ENCODE measurements at places on chromosomes 1 and 21. TPM values are rescaled to one million over a fixed set of nuclear protein-coding genes. Genes with fewer than 3 reads are reported as not detected.

- DNase-seq: no peak
These were observed 78.0 kb downstream of the CCDC30 start for GRCh38 chr1:42541104-42541503.

DNA sequence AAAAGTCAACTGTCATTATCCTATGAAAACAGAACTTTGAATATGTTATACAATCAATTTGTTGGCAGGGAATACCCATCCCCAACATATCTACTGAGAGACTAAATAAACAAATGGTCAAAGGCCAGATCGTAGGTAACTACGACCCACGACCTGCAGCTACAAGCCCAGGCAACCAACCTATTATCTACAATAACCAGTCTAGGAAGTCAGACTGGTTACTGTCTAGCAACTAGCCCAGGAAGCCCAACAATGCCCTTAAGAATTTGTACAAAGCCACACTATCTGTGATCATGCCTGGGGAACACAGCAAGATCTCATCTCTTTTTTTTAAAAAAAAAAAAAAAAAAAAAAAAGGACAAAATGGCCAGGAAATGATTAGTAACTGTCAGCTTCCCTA is 58.7 kb downstream of the SMYD3 start:
- no peak for DNase-seq

GRCh38 chr1:110242062-110242461 is 31.9 kb downstream of the KCNC4 start:
- no peak for DNase-seq

Gene TNNI3K
- not detected for polyA plus RNA-seq

Gene TSACC
- polyA plus RNA-seq: not detected

DNA sequence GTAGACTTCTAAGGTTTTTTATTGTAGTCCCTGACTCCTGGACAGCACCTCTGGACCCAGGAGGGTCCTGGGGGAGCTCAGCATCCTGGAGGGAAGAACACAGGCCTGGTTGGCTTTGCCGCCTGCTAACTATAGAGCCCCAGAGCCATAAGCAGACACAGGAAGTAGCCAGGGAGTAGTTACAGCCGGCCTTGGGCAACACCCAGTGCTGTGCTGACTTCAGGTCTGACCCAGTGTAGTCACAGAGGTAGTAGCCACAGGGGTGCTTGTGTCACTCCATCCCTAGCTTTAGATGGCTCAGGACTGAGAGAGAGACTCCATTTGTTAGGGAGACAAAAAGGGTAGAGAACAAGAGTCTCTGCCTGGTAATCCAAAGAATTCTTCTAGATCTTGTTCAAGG is 21.9 kb downstream of the MCOLN2 start:
- no peak for DNase-seq

DNA sequence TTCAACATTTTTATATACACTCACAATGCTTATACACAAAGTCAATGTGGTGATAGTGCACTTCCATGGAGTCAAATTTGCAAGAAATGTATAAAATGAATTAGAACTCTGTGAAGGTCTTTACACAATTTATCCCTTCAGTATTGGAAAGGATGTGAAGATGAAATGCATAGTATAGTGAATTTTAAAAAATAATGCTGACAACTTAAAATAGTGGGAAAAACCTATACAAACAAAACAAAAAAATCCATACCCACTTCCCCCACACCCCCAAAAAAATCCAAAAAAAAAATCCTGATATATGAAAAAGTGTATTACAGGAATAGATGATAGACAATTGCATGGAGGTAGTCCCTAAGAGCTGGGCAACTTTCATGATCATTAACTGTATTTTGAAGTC is 165.3 kb downstream of the HLX start:
- no peak for DNase-seq

Gene MORN1
- 0.50 TPM for polyA plus RNA-seq

Gene COL11A1
- polyA plus RNA-seq: not detected

DNA sequence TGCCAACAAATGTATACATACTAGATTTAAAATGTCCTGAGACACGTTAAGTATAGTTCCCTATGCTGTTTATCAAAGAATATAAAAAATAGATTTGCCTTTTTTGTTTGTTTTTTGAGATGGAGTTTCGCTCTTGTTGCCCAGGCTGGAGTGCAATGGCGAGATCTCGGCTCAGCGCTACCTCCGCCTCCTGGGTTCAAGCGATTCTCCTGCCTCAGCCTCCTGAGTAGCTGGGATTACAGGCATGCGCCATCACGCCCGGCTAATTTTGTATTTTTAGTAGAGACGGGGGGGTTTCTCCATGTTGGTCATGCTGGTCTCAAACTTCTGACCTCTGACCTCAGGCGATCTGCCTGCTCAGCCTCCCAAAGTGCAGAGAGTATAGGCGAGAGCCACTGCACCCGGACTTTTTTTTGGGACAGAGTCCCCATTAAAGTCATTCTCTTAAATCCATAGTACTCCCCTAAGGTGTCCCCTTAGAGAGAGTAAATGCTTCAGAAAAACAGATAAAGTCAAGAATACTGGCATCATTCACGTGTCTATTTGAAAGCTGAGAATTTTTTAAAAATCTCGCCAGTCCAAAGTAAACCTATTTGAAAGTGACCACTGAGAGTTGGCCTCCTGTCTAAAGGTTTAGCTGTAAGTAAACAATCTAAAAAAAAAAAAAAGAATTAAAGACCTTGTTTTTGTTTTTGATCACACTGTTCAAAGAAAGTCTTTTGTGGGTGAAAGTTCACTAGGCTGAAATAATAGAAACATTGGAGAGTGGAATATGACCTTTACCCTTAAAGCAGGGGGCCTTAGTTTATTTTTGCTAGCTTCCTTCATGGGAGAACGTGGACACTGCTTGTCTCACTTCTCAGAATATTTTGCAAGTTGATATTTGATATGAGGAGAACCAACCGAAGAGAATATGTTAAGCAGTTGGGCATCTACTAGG is 48.0 kb upstream of the SLC16A1 start:
- DNase-seq: no peak

Gene ZNF124
- polyA plus RNA-seq: 5.0 TPM

Gene CNTN2
- polyA plus RNA-seq: not detected

DNA sequence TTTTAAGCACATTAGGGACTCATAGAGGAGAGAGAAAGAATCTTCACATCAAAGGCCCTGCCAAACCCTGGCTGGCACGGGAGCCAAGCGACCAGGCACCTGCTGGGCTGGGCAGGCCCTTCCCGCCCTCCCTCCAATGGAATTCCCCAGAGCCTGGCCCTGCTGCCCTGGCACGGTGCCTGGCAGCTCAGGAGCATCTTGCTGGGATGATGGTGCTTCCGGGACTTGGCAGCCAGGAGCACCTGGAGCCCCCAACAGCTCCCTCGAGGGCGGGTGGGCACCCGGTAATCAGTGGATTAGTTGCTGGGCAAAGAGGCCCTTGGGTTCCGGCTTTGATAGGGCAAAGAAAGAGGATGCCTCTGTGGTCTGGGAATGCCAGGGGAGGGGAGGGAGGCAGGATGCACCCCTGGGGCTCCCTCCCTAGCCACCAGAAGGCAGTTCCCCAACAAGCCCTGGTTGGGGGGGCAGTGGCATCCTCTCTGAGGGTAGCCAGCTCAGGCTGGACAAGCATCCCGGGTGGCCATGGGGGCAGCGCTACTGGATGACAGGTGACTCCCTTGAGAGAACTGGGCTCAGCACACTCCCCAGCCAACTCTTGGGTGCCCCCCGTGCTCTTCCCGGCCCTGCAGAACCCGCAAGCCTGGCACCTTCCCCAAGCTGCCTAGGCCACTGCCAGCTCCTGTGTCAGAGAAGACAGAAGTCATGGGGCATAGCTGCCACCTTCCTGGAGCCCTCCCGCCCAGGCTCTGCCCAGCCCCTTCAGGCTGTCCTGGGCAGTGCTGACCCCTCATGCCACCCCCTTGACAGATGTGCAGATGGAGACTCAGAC is 26.4 kb downstream of the KRTAP10-1 start:
- DNase-seq: no peak

Gene NUP210L
- 0.15 TPM for polyA plus RNA-seq

Gene BTBD19
- 35.4 TPM for polyA plus RNA-seq

Gene GBP1
- polyA plus RNA-seq: 9.6 TPM

DNA sequence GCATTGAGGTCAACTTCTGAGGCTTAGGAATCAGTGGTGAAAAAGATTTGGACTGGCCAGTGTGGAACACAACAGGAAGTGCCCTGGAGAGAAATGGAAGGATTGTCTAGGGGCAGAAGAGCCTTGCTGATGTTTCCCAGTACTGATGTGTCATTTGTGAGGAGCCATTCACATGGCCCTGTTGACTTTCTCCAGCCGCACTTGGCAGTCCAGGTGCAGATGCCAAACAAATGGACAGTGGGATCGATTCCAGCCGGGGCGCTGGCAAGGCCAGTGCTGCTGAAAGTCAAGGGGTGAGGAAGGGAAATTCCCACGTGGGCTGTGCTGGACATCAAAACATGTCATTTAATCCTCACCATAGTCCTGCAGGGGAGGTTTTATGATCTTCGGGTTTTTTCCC is 4.9 kb upstream of the TRIM63 start:
- no peak for DNase-seq

GRCh38 chr1:220527279-220527907 is 543 bp upstream of the MARK1 start:
- DNase-seq: peak; percentile 44

Gene NBPF8
- polyA plus RNA-seq: 14.0 TPM

DNA sequence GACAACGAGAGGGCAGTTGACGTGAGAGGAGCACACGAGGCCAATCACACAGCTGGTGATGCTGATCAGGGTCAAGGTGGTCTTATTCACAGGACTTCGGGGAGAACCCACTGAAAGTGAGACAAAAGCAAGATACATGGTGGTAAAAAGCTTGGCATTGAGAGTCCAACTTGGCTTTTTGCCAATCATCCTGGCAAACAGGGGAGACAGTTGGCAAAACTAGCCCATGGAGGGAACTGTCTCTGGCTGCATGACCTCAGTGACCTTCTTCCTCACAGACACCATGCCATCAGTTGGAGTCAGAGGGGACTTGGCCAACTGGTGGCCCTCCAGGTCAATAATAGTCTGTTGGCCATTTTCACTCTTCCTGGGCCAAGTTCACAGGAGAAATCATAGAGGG is 139.9 kb downstream of the ASTN1 start:
- no peak for DNase-seq

DNA sequence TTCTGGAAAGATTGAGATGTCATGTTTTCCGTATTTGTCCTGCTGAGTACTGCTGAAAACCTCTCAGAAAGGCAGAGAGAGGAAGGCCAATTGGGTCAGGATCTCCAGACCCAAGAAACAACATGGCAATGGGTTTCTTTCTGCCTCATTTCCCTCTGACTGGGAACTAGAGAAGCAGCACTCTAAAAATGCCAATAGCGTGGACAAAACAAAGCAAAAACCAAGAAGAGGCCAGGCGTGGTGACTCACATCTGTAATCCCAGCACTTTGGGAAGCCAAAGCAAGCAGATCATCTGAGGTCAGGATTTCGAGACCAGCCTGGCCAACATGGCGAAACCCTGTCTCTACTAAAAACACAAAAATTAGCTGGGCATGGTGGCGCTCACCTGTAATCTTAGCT is 18.3 kb downstream of the TNFRSF9 start:
- no peak for DNase-seq

Gene KLF17
- polyA plus RNA-seq: 0.13 TPM

DNA sequence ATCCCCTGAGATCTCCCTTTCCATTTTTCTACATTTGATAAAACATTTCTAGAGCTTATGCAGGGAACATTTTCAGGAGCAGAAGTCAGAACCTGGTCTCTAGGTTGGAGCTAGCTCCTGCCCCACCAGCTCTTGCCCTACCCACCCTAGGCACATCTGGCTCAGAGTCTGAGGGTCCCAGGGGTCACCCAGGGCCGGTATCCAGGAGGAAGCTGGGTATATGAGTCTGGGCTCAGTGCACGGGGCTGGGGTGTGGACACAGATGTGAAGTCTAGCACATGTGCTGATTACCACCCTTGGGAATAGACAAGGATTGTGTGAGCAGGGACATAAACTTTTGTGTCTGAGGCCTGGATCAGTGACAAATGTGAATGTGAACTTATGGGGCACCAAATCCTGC is 95.4 kb downstream of the MATN1 start:
- peak; percentile 34 for DNase-seq

GRCh38 chr21:16330908-16331268 is 601.1 kb downstream of the USP25 start:
- no peak for DNase-seq

- DNase-seq: no peak
These were observed 54.5 kb downstream of the TBCE start for GRCh38 chr1:235421751-235422150.

DNA sequence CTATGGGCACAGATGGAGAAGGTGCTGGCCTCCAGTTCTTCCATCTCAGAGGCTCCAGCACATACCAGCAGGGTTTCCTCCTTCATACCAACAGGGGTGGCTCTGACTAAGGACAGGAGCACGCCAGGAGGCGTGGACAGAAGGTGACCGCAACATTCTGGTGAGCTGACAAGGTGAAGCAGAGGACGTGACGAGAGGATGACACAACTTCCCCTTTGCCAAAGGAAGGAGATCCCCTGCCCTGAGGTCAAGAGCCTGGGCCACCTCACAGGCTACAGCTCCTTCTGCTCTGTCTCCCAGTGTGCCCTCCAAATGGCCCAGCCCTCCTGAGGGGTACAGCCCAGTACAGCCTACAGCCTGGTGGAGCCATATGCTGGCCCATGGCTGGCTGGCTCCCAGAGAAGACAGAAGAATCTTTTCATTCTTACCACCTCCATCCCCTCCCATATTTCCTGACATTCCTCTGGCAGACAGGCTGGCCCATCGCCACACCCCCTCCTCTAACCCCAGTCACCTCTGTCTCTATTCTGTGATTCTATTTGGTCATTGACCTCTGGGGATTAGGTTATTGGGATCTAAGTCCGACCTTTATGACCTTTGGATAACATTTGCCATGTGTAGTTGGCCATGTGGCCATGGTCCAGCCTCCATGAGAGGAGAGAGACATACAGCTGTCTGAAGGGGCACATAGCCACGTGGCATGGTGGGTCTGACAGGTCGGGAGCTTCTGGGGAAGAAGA is 5.1 kb upstream of the LAMB3 start:
- no peak for DNase-seq

Gene FCMR
- 1.3 TPM for polyA plus RNA-seq

- DNase-seq: no peak
These were observed 61.9 kb downstream of the ACOT7 start for GRCh38 chr1:6331543-6332273.

DNA sequence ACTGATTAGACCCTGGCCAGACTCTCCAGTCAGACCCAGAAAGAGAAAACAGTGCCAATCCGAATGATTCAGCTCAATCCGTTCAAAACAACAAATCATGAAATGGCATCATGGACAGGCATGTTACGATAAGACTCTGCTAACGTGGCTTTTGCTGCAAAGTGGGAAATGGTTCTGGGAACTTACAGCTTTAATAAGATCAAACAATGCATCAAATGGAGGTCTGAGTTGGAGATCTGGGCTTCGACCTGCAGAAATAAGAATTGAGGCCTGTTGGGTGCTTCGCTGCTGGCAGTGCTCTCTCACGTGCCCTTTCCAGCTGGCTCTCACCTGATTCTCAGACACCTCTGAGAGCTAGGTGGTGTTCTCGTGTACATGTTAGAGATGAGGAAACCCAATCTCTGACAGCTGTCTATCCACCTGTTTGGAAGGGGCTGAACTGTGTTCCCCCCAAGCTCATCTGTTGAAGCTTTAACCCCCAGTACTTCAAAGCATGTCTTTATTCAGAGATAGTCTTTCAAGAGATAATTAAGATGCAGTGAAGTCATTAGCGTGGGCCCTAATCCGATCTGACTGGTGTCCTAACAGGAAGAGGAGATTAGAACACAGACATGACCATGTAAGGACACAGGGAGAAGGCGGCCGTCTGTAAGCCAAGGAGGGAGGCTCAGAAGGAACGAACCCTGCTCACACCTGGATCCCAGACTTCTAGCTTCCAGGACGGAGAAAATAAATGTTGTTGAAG is 45.5 kb upstream of the ETS2 start:
- no peak for DNase-seq

Gene C1QB
- 425 TPM for polyA plus RNA-seq

GRCh38 chr1:13813398-13814012 is 113.5 kb downstream of the PRDM2 start:
- no peak for DNase-seq

- no peak for DNase-seq
These were observed 58.9 kb upstream of the TRABD2B start for GRCh38 chr1:48055876-48056764.

Measured in aorta (tissue), 5 donors.